ENCODE measurements at places on chromosomes 6 and 20.

GRCh38 chr6:30935018-30935417 is 3.0 kb upstream of the SFTA2 start:
- no peak for DNase-seq

DNA sequence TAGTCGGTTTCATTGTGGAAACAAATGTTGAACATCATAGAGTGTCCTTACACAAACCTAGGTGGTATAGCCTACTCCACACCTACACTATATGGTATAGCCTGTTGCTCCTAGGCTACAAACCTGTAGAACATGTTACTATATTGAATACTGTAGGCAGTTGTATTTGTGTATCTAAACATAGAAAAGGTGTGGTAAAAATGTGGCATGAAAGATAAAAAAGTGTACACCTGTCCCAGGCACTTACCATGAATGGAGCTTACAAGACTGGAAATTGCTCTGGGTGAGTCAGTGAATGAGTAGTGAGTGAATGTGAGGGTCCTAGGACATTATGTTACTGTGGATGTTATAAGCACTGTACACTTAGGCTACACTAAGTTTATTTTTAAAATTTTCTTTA is 103.0 kb downstream of the ZFAND3 start:
- no peak for DNase-seq

DNA sequence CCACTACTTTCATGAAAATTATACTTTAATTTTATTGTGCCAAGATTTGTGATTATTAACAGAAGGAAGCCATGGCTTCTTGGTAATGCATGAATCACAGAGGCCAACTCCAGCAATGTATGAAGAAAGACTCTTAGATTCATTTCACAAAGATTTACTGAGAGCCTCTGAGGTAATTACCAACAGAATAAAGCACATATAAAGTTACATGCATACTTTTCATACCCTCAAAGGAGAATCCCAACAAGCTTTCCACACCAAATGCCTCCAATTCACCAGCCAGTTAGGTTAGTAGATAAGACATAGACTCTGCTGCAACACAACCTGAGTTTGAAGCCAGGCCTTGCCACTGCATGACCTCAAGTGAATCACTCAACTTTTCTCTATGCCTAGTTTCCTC is 41.9 kb downstream of the HBS1L start:
- DNase-seq, result no peak

GRCh38 chr6:38846844-38847243 is 131.7 kb downstream of the DNAH8 start:
- no peak for DNase-seq

GRCh38 chr6:99614430-99615186 is 8.0 kb downstream of the PRDM13 start:
- DNase-seq, result no peak

- no peak for DNase-seq
These were observed 815 bp upstream of the ITPR3 start for GRCh38 chr6:33620158-33620855.

- DNase-seq, result no peak
These were observed 173.7 kb upstream of the SSTR4 start for GRCh38 chr20:22861231-22861980.

DNA sequence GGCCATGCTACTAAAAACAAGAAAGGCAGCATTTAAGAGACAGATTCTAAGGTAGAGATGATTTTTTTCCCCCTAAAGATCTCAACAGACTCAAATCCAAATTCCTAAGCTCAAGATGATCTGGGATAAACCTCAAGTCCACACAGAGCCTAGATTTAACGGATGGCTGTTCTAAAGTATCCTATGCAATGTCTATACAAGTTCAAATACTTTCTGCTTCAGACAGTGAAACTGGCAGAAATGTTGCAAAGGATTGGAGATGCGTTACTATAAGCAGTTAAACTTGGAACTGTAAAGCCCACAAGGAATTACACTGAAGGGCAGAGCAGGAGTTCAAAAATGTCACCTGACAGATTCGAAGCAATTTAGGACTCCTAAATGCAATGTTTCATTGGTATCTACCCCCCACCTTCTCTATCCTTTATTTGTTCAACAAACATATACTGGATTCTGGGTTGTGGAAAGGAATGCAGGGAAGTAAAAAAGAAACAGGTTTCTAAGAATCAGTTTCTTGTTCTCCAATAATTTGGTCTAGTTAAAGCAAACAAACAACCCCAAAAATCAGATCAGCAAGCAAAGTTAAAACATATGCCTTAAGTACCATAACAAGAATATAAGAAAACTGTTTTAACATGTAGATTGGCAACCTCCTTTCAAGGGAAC is 1.6 kb downstream of the DNAAF9 start:
- no peak for DNase-seq

- no peak for DNase-seq
These were observed 144.3 kb downstream of the TBC1D7 start for GRCh38 chr6:13184089-13184468.

DNA sequence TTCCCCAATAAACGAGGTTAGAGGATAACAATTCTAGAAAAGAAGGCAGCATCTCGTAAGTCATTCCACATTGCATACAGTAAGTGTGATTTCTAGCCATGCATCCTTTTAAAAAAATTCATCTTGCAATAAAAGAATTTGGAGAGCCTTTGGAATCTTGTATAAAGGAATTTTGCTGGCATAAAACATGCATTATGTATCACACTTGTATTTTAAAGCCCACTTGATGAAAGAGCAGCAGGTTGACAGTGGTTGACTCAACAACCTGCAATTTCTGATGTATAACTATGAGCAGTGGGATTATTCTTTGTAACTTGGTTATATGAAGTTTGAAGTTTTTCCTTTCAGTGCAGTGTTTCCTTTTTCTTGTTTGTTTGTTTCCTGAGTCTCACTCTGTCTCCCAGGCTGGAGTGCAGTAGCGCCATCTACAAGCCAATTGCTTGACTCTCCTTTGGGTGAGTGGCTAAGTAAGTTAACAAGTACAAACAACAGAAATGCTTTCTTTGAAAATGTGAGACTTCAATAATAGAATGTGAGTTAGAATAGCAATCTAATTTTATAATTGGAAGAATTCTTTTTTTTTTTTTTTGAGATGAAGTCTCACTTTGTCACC is 39.9 kb downstream of the JARID2 start:
- DNase-seq, result no peak

- no peak for DNase-seq
These were observed 49.1 kb downstream of the UTRN start for GRCh38 chr6:144334150-144334708.

- no peak for DNase-seq
These were observed 296.2 kb downstream of the FARS2 start for GRCh38 chr6:5557506-5557905.

DNA sequence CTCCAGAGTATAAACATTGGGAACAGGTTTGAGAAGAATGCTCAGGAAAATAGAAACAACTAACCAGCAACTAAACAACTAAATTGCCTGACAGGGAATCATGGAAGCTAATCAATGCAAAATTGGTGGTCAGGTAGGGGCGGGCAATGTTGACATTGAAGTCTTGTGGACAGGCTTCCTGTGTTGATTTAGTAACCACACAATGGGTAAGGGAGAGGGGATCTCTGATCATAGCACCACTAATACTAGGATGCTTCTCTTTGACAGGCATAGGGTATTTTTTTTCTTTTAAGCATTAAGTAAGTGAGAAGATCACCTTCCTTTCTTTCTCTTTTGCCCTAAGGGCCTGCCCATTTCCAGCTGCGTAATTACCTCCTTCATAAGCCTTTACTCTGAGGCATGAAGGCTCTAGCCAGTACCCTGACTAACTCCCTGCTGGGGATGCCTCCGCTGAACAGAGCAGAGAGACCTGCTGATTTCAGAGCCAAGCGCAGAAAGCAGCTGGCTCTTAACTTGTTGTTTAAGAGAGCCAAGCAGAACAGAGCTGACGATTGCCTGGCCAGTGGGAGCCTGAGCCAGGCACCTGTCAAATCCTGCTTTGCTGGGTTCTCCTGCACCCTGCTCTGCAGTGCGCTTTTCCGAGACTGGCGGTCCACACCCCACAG is 118.7 kb downstream of the BMP2 start:
- no peak for DNase-seq

DNA sequence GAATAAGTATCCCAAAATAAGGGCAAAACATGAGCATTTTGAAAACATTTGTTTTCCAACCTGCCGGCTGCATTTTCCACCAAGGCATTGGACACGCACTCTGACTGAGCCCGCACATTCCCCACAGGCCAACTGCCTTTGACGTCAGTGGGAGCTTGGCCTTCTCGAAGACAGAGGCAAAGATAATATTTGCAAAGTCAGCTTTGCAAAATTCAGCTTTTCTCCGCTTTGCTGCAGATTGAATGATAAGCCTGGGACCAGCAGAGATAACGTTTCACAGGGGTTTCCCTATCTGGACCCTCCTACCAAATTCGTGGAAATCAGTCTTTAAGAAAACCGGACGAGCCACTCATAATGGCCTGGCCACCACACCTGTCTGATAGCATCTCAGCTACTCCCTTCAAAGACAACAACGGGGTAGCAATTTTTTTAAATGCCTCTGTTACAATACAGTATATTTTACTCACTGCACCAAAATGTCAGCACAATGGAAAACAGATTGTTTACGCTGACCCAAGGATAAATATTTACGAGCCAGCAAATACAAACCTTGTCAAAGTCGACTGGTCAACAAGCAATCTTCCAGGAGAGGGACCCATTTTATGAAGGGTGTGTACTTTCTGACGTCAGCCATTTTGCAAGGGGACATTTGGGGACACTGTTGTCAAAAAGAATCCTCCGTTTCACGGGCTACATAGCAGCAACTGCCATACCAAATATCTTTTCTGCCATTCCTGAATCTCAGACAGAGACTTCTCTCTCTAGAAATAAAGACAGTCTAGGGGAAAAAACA is 100.5 kb downstream of the TFAP2A start:
- DNase-seq, result no peak

GRCh38 chr6:1871724-1872315 is 262.1 kb downstream of the FOXC1 start:
- no peak for DNase-seq

DNA sequence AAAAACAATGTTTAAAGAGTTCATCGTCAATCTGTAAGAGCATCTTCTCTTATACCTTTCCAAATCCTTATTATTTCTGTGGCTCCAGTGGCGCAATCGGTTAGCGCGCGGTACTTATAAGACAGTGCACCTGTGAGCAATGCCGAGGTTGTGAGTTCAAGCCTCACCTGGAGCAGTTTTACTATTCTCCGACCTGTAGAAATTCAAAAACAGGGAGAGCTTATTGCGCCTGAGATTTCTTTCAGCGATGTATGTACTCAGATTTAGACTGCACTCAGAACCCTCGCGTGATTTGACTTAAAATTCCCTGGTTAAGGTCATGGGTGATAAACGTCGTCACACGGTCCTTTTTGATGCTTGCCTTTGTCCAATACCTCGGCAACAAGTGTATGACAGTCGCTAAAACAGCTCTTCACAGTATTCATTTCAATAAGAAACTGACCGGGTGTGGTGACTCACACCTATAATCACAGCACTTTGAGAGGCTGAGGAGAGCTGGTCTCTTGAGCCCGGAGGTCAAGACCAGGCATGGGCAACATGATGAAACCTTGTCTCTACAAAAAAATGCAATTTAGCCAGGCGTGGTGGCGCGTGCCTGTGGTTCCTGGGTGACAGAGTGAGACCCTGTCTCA is 11.9 kb downstream of the GPX5 start:
- DNase-seq, result no peak

GRCh38 chr6:158758451-158758860 is 60.7 kb downstream of the EZR start:
- no peak for DNase-seq

DNA sequence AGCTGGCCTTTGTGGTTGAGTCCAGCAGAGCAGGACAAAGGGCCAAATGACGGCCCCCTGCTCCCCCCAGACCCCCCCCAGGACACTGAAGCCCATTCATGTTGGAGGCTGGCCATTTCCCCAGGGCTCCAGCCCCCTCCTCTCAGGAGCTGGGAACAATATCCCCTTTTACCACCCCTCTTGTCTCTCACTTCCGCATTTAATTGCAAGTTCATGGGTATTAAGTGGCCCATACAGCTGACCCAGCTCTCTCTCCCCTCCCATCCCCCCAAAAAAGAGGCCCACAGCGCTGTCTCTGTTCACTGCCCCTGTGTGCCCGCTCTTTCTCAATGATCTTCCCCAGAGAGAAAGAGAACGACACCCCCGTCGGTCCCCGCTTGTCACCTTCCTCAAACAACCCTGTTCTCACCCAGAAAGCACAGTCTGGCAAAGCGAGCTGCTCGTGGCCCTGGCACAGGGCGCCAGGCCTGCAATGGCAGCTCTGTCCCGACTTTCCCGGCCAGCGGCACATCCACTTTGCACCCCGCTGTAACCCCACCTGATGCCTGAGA is 30.4 kb downstream of the PREX1 start:
- DNase-seq, result no peak

Data from activated T-helper 1 cell treated with anti-CD3 and anti-CD28 coated beads, Interleukin-2, amount 50 U/mL, for 16 hours (primary cell).